ENCODE measurements at places on chromosomes 5 and 9.
A peak's percentile ranks its signal among the peaks of the same experiment; 100 is the strongest.

GRCh38 chr5:174529925-174530681, 194.3 kb upstream of the MSX2 start:
- DNase-seq: no peak

- no peak for DNase-seq
These were observed 209.1 kb downstream of the TMEM232 start for GRCh38 chr5:110517396-110517795.

DNA sequence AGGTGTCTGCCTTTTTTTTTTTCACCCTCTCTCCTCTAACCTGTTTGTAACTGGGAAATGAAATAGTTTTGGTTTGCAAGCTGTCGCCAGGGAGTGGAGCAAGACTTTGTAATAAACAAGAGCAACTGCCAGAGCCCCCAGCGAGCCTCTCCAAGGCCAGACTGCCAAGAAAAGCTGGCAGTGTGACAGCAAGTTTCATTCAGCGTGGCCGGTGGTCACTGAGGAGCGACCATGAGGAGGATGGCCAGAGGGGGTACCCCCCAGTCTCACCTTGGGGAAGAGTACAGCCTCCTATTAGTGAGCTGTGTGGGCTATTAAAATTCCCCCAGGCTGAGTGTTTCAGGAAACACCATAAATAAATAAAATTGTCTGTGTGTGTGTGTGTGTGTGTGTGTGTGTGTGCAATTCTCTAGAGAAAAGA, 49.9 kb downstream of the ZFAND5 start:
- DNase-seq: peak; percentile 85

DNA sequence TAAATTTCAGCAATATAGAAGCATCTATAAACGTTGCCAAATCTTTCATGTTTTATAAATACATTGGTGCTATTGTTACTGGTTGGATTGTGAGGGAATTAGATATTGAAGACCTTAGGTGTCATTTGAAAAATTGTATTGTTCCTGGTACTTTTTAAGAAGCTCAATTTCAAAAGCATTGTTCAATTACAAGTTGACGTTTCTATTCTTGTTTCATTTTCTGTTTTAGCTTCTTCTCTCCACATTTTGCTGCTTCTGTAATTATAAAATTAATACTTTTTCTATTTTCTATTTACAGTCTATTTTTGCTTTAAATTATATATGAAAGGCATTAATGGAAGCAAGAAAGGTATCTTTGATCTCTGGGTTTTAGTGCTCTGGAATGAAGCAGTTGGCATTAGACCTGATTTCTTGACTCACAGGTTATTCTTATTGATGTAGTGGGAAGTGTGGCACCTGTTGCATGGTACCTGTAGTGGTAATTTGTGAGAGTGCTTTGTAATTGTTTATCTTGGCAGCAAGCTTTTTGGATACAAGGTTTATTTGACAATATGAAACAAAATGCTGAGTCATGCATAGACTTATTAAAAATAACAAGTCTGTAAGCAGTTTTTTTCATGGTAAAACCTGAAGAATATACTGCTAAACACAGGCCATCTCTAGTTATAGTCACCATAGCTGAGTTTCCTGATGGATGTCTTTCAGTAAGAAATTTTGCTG, 13.2 kb downstream of the MACIR start:
- no peak for DNase-seq

DNA sequence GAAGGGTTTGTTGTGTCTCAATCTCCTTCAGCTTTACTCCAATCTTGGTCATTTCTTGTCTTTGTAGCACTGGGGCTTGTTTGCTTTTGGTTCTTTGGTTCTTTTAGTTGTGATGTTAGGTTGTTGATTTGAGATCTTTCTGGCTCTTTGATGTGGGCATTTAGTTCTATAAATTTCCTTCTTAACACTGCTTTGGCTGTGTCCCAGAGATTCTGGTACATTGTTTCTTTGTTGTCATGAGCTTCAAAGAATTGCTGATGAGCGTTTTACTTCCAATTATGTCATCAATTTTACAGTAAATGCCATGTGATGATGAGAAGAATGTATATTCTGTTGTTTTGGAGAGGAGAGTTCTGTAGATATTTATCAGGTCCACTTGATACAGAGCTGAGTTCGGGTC, 353.3 kb downstream of the MAN2A1 start:
- DNase-seq: no peak

DNA sequence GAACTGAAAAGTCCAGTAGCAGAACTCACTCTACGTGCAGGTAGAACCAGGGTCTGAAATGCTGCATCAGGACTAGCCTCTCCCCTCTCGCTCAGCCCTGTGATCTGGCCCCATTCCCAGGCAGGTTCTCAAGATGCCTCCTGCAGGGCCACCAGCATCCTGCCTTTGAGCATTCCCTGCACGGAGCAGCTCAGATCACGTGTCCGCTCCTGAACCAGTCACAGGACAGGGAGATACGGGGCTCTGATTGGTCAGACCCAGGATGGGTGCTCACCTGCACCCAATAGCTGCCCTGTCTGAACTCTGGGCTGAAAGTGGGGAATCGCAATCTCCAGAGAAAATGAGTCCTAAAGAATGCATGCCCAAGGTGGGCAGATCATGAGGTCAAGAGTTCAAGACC, 50.8 kb downstream of the NEURL1B start:
- DNase-seq: no peak

DNA sequence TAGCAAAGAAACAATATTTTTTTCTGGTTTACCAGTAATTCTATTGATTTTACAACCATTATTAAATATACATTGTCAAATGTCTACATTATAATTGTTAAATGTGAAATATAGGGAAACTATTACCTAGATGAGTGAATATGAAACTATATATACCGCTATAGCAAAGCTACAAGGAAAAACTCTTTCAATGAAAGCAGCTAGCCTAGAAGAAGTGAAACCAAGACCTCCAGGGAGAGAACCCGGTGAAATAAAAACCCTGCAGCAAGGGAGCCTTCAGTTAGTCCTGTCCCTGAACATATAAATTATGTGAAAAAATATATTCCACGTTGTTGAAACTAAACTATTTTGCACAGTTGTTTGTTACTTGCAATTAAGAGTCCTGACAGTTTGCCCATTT, 913.1 kb downstream of the EFNA5 start:
- no peak for DNase-seq

- DNase-seq: peak; percentile 18
These were observed 81.9 kb downstream of the DMRTA1 start for GRCh38 chr9:22528485-22528884.

- DNase-seq: no peak
These were observed 87.4 kb downstream of the ZNF608 start for GRCh38 chr5:124658867-124659557.

DNA sequence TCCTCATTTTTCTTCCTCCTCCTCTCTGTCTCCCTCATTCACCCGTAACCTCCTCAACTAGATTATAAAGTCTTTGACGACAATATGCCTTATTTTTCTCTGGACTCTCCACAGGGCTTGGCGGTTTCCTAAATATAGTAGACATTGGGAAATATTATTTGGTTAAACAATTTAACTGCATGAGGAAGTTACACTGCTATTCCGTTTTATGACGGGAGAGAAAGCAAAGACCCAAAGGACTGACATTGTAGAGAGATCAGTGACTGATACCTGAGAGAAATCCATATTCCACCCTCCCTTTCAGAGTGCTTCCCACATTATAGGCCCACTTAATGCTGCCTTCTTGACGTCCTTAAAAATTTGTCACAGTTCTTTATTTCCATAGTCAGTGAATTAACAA, 51.2 kb downstream of the GDA start:
- no peak for DNase-seq

DNA sequence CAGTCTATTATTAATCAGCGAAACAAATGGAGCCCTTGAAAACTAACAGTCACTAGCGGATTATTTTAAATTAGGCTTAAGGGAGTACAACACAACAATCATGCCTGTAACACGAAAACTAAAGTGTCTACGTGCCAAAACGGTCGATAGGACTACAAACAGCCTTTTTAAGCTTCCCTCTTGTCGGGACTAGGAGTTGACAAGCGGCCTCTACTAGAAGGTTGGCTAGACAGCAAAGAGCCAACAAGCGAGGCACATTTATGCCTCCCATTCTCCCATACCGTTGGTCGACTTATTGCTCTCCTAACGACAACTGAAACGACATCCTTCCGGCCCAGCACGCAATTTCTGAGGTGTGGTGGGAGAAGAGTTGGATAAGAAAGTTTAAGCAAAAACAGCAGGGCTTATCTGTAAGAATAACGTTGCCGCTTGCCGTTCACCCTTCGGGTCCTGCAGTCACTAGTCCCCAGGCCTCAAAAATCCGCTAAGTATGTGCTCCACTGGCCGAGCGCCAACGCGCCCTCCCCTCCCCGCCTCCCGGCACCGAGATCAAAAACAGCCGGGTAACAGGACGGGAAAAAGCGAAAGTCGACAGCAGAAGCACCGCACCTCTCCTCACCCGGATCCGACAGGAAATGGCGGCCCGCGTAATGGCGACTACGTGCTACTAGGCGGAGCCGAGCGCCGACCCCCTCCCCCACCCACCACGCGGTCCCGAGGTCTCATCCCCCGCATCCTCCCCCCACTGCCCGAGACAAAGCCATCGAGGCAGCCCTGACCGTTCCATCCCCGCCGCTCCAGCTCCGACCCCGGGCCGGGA, 813 bp downstream of the HNRNPK start:
- DNase-seq: no peak

DNA sequence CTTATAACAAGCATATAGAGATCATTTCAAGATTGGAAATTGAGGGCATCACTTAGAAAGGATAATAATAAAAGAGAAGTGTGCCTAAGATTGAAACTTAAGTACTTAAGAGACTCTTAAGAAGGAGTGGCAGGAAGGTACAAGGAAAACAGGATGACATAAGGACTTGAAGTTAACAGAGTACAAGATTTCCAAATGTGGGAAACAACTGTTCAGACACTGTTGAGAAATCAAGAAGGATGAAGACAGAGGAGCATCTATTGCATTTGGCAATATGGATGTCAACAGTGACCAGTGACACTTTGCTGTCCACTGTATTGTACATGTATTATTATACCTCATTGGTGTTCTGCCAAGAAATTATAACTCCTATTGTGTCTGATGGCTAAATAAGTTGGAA, 157.8 kb upstream of the PTGER4 start:
- no peak for DNase-seq

DNA sequence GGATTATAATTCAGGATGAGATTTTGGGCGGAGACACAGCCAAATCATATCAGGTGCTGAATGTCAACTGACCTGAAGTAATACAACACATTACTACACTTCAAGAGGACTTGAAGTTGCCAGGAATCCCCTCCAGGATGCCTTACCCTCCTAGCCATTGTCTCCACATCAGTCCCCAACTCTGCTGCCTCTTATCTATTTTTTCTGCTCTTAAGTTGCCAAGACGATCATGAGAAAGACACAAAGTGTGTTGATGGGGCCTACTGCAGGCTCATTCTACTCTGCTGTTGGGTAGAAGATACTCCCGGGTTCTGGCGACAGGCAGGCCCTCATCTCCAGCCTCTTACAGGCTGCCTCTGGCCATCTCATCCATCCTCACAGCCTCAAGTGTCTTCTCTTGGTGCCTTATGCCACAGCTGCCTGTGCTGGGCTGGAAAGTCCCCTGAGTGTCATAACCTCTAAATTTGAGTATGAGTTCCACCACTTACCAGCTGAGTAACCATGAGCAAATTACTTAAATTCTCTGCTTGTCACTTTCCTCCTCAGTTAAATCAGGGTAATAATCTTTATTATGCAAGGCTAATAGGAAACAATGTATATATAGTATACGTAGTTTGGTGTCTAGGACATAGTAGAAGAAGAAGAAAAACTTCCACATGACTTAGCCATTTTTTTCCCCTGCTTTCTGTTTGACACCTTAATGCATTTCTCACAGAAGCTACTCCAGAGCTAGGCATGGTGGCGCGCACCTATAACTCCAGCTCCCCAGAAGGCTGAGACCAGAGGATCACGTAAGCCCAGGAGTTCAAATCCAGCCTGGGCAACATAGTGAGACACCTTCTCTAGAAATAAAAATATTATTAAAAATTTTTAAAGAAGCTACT, 73.0 kb upstream of the SNX2 start:
- DNase-seq: no peak

GRCh38 chr5:39466846-39467245, 42.1 kb upstream of the DAB2 start:
- no peak for DNase-seq

GRCh38 chr5:123164054-123164453, 75.0 kb downstream of the PRDM6 start:
- DNase-seq: no peak

DNA sequence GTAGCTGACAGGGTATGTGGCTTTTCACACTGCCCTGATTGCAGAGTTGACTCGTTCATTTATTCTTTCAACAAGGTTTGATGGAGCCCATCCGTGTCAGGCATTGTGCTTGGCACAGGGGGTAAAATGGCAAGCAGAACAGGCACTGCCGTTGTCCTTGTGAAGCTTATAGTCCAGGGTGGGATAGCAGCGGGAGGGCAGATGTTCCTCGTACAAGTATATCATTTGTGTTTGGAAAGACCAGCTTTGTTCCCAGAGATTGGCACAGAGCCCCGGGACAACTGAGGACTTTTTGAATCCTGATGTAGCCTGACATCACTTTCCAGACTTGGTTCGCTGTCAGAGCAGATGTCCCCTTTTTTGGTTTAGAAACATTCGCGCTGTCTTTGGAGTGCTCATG, 50.9 kb downstream of the MVB12B start:
- peak; percentile 88 for DNase-seq

- no peak for DNase-seq
These were observed 53.7 kb upstream of the SMIM15 start for GRCh38 chr5:61215996-61216395.

DNA sequence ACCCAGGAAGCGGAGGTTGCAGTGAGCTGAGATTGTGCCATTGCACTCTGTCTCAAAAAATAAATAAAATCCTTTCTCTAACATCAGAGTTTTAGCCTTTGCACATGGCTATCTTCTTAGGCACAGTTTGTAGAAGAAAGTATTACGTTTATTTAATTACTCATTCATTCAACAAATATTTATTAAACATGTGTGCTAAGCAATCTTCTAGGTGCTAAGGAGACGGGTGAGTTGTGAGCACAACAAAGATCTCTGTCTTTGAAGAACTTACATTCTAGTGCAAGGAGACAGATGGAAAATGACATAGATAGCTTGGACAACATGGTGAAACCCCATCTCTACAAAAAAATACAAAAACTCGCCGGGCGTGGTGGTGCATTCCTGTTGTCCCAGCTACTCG, 122.3 kb upstream of the MYO10 start:
- DNase-seq: no peak

GRCh38 chr5:141703133-141703561, 21.1 kb upstream of the ARAP3 start:
- peak; percentile 35 for DNase-seq
